Cardiac atrium fibroblast (primary cell): ENCODE measurements at places on chromosomes 2 and 18. TPM values are rescaled to one million over a fixed set of nuclear protein-coding genes. Genes with fewer than 3 reads are reported as not detected.

Gene GCG
- total RNA-seq: not detected in 2 replicates

Gene IL1F10
- not detected in 2 replicates for total RNA-seq

Gene RNF149
- total RNA-seq: 30.3 and 37.4 TPM in 2 replicates

Gene TSHZ1
- 3.6 and 5.0 TPM in 2 replicates for total RNA-seq

Gene ZNF397
- 10.1 and 13.0 TPM in 2 replicates for total RNA-seq

Gene XDH
- not detected in 2 replicates for total RNA-seq

Gene PRKAG3
- not detected in 2 replicates for total RNA-seq

Gene GAREM1
- 5.1 and 30.0 TPM in 2 replicates for total RNA-seq

Gene MSTN
- not detected in 2 replicates for total RNA-seq

Gene RBKS
- 0.36 and 1.8 TPM in 2 replicates for total RNA-seq

Gene MARCHF4
- 2.6 and 4.7 TPM in 2 replicates for total RNA-seq

Gene MROH2A
- total RNA-seq: not detected in 2 replicates

Gene ACSL3
- total RNA-seq: 50.2 and 94.6 TPM in 2 replicates

Gene MERTK
- total RNA-seq: 1.1 and 1.6 TPM in 2 replicates

Gene TCF7L1
- 1.6 and 2.9 TPM in 2 replicates for total RNA-seq
